Esophagus mucosa (tissue), 1 donor: ENCODE measurements at places on chromosomes 16 and 17.

- peak; percentile 75 for ATAC-seq
Measured at GRCh38 chr17:75131278-75132017, at the start of gene NT5C. Gene NT5C, minus strand, starts transcription at chr17:75131742. Its CDS starts 35 bp downstream, at chr17:75131707.

GRCh38 chr17:66966704-66967418 is 2.4 kb downstream of the CACNG4 start:
- ATAC-seq = no peak

GRCh38 chr16:23728112-23728477 is 15.1 kb upstream of the ERN2 start:
- ATAC-seq = no peak

- ATAC-seq = no peak
Measured at GRCh38 chr17:29514792-29515191, 52.0 kb downstream of the ABHD15 start.

GRCh38 chr16:18003033-18003432 is 333.5 kb downstream of the NPIPA8 start:
- no peak for ATAC-seq

DNA sequence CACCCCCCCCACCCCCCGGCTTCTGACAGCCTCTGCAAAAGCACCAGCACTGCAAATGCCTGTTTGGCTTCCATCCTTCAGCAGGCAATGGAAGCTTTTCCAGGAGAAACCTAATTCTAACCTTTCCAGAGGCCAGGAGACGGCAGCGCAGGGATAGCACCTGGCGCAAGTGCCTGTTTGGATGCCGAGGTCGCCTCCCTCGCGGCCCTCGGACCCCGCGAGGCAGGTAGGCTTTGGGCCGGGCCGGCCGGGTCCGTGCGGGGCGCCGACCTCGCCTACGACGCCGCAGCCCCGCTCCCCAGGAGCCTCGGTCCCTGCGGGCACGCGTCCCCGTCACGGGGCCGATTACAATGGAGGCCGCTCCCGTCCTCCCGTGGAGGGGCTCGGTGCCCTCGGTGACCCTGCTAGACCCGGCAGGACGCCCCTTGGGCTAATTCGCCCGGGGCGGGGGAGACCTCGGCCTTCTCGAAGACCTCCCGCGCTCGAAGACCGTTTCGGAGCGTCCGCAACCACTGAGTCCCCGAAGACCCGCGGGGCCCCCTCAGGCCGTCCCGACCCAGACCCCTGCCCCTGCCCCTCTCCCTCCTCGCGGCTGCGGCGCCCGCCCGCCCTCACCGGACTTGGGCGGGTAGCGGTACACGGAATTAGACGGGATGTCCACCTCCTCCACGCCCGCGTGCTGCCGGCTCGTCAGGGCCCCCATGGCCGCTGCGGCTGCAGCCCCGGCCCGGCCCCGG is 587 bp downstream of the RNF157 start:
- peak; percentile 18 for ATAC-seq

DNA sequence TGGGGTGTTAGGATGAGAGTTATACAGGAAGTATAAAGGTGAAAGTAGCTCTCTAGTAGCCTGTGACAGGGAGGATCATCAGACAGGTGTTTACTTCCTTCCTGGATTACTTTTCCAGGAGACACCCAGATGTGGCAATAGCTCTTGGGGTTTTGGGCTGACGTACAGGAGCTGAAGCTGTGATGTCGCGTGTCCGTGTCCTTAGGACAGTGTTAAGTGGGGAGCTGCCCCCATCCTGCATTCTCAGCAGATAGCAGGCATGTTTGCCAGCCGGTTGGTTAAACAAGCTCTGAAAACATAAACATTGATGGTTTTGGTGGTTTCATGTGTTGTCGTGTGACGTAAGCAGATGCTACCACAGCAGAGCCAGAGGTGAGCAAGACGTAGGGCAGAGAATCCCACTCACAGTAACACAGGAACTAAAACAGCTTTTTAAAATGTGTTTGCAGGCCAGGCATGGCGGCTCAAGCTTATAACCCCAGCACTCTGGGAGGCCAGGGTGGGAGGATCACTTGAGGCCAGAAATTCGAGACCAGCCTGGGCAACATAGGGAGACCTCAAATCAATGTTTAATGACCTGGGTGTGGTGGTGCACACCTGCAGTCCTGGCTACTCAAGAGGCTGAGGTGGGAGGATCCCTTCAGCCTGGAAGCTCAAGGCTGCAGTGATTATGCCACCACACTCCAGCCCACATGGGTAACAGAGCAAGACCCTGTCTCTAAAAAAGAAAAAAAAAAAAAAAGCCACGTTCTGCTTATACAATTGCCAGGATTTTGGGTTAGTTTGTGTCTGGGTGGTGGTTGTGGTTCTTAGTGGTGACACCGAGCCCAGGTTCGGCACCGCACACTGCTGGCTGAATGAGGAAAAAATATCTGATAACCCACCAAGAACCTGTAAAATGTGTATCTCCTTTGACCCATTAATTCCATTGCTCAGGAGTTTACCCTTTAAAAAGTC is 18.2 kb upstream of the IL17C start:
- peak; percentile 45 for ATAC-seq
